ENCODE measurements at places on chromosomes 11 and 22. TPM values are rescaled to one million over a fixed set of nuclear protein-coding genes. Genes with fewer than 3 reads are reported as not detected.

The OR52A1 gene
- polyA plus RNA-seq: not detected

The OPCML gene
- not detected for polyA plus RNA-seq

DNA sequence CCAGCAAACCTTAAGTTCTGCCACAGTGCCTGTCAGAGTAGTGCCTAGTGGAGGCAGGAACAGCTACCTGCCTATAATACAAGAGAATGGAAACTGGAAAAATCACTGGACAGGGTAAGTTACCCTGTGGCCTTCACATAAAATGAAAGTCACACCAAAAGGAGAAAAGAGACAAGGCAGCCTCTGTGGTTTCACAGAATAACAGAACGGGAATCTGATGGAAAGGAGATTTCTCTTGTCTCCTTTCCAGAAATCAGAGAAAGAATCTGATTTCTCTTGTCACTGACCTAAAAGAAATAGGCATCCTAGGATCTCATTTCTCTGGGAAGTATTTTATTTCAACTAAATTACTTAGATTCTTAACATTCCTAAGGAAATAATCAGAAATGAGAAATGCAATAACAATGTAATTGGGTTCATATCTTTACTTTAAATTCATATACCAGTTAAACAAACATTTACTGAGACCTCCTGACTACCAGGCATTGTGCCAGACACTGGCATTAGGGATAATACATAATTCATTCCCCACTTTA lies 41.6 kb downstream of the PRCP start:
- no peak overlapping the region for H3K27ac ChIP-seq
- H3K27me3 ChIP-seq: no peaks in the 10 kb centered on the region
- H3K36me3 ChIP-seq: no peaks in the 10 kb centered on the region
- no peak for DNase-seq
- H3K4me1 ChIP-seq: no peaks in the 10 kb centered on the region

GRCh38 chr11:61083601-61084147 lies 18.6 kb upstream of the CD5 start:
- peak overlapping the region; percentile 91 for H3K27ac ChIP-seq
- H3K27me3 ChIP-seq: no peaks in the 10 kb centered on the region
- H3K4me3 ChIP-seq: no peak overlapping the region
- peak; percentile 91 for DNase-seq
- H3K4me1 ChIP-seq: peaks cover 55% of the 10 kb centered on the region
- no peaks in the 10 kb centered on the region for H3K36me3 ChIP-seq

GRCh38 chr11:94922321-94923003 lies 50.9 kb downstream of the CWC15 start:
- no peak overlapping the region for H3K27ac ChIP-seq
- DNase-seq: no peak

GRCh38 chr22:39777716-39778454 lies 115.7 kb downstream of the ENTHD1 start:
- DNase-seq: no peak
- no peak overlapping the region for H3K4me3 ChIP-seq
- peaks cover 17% of the 10 kb centered on the region for H3K4me1 ChIP-seq
- no peak overlapping the region for H3K27ac ChIP-seq
- no peaks in the 10 kb centered on the region for H3K36me3 ChIP-seq

DNA sequence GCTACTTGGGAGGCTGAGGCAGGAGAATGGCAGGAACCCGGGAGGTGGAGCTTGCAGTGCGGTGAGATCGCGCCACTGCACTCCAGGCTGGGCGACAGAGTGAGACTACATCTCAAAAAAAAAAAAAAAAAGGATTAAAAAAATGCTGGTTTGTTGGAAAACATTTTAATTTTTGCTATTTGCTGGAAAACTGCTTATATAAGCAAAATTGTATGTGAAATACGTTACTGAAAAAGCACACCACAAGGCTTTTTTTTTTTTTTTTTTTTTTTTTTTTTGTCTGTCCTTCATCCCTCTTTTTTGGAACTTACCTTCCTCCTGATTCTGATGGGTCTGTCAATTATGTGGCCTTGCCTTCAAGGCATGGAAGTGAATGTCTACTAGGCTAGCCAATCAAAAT lies 40.8 kb downstream of the DCDC1 start:
- no peak for DNase-seq
- H3K27me3 ChIP-seq: no peaks in the 10 kb centered on the region
- no peaks in the 10 kb centered on the region for H3K36me3 ChIP-seq
- H3K27ac ChIP-seq: no peak overlapping the region
- H3K4me3 ChIP-seq: no peak overlapping the region

DNA sequence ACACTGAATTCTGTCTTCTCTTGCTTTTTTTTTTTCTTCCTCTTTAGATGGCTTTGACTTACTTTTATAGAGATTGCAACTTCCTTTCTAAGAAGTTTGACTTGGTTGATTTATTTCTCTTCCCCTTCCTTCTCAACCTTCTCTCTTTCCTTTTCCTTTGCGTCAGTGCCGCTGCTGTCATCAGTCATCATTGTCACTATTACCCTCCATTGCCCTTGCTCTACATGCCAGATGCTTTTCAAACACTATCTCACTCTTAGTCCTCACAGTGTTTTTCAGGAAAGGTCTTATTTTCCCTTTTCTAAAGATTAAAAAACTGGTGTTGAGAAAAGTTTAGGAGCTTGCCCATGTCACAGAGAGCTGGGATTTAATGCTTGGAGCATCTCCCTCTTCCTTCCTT lies 74.7 kb upstream of the C11orf87 start:
- no peaks in the 10 kb centered on the region for H3K36me3 ChIP-seq
- no peaks in the 10 kb centered on the region for H3K27me3 ChIP-seq
- DNase-seq: no peak
- no peak overlapping the region for H3K4me3 ChIP-seq
- H3K4me1 ChIP-seq: no peaks in the 10 kb centered on the region

DNA sequence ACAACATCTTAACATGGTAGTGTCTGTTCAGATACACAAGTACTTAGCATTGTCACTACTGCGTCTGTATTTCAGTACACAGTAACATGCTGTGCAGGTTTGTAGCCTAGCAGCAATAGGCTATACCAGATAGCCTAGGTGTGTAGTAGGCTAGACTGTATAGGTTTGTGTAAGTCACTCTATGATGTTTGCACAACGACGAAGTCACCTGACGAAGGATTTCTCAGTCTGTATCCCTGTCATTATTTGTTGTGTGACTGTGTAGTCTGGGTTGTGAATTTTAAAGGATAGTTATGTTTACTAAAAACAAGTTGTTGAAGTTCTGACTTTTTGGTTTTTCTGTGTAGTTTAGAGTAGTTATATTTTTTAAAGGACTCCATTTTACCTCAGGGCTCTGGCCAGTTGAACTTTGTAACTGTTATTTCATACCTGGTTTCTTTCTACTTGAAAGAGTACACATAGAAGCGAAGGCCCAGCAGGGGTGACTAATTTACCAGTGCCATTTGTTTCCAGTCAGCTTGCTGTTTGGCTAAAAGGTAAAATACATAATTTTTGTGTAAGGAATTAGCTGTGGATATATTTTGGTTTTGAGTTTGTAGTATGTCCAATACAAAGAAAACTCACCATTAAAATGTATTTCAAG lies 72.3 kb downstream of the PPP6R3 start:
- H3K36me3 ChIP-seq: peaks cover 4% of the 10 kb centered on the region
- H3K27me3 ChIP-seq: no peaks in the 10 kb centered on the region
- H3K4me1 ChIP-seq: peaks cover 25% of the 10 kb centered on the region

DNA sequence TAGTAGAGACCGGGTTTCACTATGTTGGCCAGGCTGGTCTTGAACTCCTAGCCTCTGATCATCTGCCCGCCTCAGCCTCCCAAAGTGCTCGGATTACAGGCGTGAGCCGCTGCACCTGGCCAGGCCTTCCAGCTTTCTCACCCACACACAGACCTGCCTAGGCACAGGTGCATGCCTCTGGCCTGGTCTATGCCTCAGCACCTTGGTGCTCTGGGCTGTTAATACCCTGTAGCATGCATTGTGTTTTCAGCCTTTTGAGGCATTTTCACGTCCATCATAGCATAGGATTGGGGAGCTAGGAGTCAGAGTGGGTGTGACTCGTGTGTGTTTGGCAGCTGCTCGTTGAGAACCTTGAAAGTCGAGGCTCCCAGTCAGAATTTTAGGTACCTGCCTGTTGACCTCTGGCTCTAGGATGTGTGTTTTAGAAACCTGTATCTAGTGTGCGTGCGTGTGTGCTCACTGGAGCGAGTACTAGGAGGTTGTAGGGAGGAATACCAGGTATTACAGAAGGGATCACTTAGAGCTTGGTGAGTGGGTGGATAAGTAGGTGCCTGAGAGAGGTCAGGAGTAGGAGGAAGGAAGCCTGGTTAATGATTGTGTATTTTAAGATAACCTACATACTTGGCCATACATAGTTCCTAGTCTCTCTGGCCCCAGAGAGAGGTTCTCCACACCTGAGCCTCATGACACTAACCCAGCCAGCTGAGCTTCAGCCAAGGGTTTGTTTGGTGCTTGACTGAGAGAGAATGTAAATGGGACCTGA lies 20.0 kb downstream of the CRKL start:
- no peak overlapping the region for H3K4me3 ChIP-seq
- no peak for DNase-seq
- peaks cover 28% of the 10 kb centered on the region for H3K36me3 ChIP-seq
- no peaks in the 10 kb centered on the region for H3K27me3 ChIP-seq
